ENCODE measurements at places on chromosomes 11 and 22.

GRCh38 chr22:46023558-46023981, 46.6 kb upstream of the WNT7B start:
- H3K4me1 ChIP-seq: peaks cover 2% of the 10 kb centered on the region
- H3K4me3 ChIP-seq: no peak overlapping the region
- DNase-seq: no peak
- H3K36me3 ChIP-seq: no peaks in the 10 kb centered on the region
- H3K27me3 ChIP-seq: no peaks in the 10 kb centered on the region

GRCh38 chr11:8870411-8871170, 40.4 kb upstream of the AKIP1 start:
- no peaks in the 10 kb centered on the region for H3K36me3 ChIP-seq
- peaks cover 31% of the 10 kb centered on the region for H3K27me3 ChIP-seq
- DNase-seq: no peak

GRCh38 chr11:43542750-43543712, 137.5 kb upstream of the HSD17B12 start:
- no peaks in the 10 kb centered on the region for H3K27me3 ChIP-seq
- no peak for DNase-seq
- peaks cover 3% of the 10 kb centered on the region for H3K4me1 ChIP-seq
- no peaks in the 10 kb centered on the region for H3K36me3 ChIP-seq
- H3K27ac ChIP-seq: no peak overlapping the region

DNA sequence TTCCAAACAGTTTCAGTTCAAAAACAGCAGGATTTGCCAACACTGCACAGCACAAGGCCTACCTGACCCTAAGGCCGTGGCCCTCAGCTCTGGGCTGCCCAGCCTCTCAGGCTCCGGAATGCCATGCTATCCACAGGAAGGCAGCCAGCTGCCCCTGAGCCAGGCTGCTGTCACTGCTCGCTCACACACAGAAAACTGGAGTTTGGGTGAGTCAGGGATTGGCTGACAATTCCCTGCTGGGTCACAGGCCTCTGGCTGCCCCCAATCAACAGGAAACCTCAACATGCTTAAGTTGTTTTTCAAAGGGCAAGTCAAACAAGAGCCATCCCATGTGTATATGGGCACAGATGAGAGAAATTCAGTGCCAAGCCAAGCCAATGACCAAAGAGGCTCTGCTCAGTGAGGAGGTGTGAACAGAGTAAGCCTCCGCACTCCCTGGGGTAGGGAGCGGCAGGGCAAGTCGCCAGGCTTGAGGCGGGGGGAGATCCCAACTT, 50.2 kb downstream of the RPL27A start:
- H3K4me1 ChIP-seq: no peaks in the 10 kb centered on the region
- H3K27me3 ChIP-seq: peaks cover 17% of the 10 kb centered on the region
- no peak for DNase-seq

Measured in T-cell (primary cell).